ENCODE measurements at places on chromosomes 16 and 17. TPM values are rescaled to one million over a fixed set of nuclear protein-coding genes. Genes with fewer than 3 reads are reported as not detected.

The GAS2L2 gene
- total RNA-seq: under 0.01 TPM

The CWC25 gene
- 6.1 TPM for total RNA-seq

The RRAD gene
- 0.60 TPM for total RNA-seq

The ADAMTS18 gene
- 13.9 TPM for total RNA-seq

The ABCC11 gene
- total RNA-seq: not detected

The EVI2B gene
- total RNA-seq: not detected

GRCh38 chr17:30207655-30208054, 27.8 kb downstream of the SLC6A4 start:
- peak; percentile 56 for DNase-seq

- DNase-seq: no peak
Observed at GRCh38 chr17:41580687-41581365, 5.9 kb downstream of the KRT14 start.

- DNase-seq: no peak
Observed at GRCh38 chr16:60929-61878, 7.6 kb downstream of the SNRNP25 start.

DNA sequence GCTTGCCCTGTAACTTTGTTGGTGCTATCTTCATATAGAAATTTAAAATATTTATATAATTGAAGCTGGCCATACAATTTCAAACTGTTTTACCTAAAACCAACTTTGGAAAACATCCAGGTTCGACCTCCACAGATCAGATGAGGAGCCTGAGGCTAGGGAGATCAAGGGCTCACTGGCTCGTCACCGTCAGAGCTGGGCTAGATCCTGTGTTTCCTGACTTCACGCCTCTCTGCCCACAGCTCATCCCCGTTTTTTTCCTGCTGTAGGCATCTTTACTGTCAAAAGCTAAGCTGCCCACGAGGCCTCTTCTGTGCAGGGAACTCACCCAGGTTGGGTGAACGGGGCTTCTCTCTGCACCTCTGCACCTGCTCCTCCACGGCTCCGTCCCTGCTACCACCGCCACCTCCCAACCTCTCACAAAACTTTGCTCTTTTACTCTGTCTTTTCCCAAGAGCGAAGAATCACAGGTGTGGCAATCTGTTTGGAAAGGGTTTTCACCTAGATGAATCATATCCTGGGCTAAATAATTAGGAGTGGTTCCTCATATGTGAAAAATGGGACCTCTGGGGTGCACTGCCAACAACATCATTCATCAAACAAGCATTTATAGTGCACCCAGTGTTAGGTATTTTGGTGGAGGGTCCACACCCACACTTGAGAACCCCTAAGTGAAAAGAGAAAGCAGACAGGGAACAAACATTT, 24.8 kb upstream of the KDM6B start:
- no peak for DNase-seq

DNA sequence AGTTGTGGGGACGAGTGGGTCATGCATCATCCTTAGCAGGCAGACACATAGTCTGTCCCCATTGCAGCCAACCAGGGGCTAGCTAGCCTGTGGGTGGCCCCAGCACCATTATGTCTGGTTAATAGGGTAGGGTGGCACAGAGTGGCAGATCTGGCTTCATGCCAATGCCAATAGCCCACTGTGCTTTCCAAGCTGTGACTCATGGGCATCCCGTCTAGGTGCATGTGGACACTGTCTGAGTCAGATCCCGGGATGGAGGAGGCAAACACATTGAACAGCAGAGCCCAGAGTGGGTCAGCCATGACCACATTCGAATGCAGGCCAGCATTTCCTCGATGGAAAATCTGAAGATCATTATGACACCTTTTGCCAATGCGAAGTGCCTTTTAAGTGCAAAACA, 2.5 kb downstream of the HS3ST2 start:
- DNase-seq: no peak

- DNase-seq: no peak
Observed at GRCh38 chr16:89193576-89194293, 6.6 kb downstream of the SLC22A31 start.

Measured in lung microvascular endothelial cell (primary cell).